ENCODE measurements at places on chromosomes 12 and 14.

GRCh38 chr12:19771858-19772257, 332.6 kb downstream of the AEBP2 start:
- no peak for DNase-seq

GRCh38 chr14:65213316-65213715, 111.0 kb upstream of the MAX start:
- no peak for DNase-seq

- DNase-seq = no peak
Observed at GRCh38 chr14:76710056-76711010, 50.9 kb upstream of the VASH1 start.

DNA sequence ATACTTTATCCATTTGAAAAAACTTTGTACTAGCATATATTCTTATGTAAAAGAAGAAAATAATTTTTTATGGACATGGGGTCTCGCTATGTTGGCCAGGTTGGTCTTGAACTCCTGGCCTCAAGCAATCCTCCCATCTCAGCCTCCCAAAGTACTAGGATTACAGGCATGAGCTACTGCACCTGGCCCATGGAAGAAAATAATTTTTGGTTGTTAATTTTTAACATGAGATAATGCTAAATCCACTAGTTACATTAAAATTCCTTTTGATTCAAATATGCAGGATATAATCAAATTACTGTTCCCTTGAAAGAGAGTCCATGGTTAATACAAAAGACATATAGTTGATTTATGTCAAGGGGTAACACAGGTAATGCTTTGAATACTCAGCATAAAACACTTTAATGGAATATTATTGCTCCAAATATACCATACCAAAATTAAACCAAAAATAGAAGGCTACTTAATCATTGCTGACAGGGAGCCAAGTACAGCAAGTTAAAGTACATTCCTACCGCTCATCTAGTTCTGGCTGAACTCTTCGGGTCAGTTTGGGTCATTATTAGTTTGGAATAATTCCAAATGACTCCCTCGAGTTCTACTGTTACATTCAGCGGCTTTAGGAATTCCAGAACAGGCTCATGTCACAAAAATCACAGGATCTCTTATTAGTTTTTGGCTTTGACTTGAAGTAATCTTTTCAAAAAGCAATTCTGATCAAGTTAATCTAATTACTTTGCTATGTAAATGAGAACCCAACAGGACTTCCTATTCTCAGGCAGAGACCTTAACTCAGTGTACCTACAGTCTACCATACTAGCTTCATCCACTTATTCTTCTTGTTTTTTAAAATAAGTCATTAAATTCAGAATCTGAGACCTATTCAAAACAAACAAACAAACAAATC, 6.1 kb downstream of the SOS2 start:
- DNase-seq = no peak

DNA sequence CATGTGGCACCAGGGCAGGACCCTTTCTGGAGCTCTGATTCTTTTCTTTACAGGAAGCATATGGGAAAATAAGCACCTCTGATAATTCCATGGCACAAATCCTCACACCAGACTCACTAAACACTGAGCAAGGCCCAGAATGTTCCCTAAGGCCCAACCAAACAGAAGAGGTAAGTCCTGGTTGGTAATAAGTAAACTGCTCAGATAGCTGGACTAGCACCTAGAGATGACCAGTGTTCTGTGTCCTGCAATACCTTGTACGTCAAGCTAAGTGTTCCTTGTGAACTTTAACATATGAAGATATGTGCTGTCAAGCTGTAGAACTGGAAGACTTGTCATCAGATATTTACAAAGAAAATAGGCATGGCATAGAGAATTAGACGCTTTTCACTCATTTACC, 186.7 kb downstream of the ESR2 start:
- no peak for DNase-seq

DNA sequence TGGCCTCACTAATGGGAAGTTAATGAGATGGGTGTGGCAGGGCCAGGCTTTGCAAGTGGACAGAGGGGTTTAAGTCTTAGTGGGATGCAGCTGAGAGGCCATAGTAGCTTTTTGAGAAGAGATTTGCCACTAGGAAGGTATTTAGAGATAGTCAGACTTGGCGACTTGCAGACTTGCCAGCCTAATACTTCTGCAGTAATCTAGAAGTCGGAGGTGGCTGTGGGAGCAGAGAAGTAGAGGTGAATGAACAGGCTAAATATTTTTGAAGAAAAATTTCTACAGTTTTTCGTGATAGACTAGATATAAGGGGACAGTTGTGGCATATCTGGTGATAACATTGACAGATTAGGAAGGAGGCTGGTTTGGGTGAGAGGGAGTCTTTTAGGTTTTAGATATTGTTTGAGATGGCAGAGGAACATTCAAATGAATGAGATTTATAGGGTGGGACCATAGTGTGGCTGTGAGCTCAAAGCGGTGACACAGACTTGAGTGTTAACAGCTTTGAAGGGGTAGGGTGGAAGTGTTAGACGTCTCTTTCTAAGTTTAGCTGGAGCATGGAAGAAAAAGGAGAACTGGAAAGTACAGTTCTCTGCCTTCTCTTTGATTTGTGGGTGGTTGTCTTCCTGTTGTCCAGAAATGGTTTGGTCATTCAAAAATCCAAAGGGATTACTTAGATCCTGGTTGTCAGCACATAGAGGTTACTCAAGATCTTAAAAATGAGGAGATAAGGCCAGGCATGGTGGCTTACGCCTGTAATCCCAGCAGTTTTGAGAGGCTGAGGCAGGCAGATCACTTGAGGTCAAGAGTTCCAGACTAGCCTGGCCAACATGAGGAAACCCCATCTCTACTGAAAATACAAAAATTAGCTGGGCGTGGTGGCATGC, 44.9 kb downstream of the MAPKAPK5 start:
- no peak for DNase-seq

DNA sequence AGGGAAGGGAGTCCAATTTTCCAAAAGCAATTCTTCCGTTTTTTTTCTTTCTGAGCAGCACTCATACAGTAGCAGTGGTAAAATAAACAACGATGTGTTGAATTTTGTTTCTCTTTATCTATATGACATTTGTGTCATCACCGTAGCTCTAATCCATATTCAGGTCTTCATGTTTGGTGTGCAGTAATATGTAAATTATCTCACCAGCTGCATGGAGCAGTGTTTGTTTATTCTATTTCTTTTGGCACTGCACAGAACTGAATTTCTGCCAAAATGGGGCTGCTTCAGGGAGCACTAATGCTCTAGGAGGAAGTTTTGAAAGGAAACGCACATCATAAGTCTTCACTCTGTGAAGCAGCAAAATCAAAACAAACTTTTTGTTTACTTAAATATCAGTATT, 130.0 kb upstream of the NPAS3 start:
- no peak for DNase-seq

All from stimulated activated CD8-positive, alpha-beta memory T cell treated with anti-CD3 and anti-CD28 coated beads, Interleukin-15, amount 100 ng/mL, for 4 hours (primary cell).